Sciatic nerve (tissue), 2 donors: ENCODE measurements at places on chromosomes 7 and 10. TPM values are rescaled to one million over a fixed set of nuclear protein-coding genes. Genes with fewer than 3 reads are reported as not detected.

ANLN gene
- total RNA-seq, result 2.4 TPM

SPAG6 gene
- 0.31 TPM for total RNA-seq

DNA sequence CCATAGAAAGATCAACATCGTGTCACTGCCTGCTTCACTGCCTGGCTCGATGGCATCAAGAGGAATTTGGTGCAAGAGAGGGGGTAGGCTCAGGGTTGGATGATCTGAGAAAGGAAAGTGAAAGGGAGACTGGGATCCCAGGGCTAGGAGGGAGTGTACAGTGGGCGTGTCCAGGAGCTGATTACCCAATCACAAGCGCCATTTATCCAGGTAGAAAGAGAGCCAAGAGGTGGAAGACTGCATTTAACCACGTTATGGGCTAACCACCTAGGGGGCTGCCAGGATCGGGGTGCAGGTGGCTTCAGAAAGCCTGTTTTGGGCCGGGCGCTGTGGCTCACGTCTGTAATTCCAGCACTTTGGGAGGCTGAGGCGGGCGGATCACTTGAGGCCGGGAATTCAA lies 10.3 kb downstream of the PODXL start:
- no peak for DNase-seq

DNA sequence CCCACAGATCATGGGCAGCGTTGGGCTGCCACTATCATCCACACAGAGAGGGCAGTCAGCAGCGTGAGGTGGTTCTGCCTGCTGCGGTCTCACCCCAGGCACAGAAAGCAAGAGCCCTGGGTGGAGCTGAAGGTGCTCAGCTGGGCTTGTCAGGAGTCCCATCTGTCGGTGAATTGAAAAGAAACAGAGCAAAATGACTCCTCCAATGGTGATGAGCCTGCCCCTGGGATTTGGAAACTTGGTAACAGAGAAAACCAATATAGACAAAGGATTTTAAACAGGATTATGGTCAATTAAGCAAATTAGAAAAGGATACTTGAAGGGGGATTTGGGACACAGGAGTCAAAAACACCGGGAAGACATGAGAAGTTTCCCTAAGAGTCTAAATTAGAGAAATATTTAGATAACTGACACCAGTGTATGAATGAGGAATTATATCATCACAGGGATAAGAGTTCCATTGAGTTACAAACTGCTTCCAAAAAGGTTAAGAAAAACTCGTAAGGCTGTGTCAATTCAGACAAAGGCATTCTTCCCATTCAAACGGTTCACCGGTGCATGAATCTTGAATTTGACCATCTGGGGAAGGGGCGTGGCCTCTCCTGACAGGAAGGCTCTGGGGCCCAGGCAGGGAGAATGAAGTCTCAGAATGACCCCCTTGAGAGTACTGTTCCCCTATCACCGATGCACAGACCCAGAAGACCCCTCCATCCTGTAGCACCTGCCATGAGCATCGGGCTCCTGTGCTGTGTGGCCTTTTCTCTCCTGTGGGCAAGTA lies 70.0 kb upstream of the PRSS58 start:
- DNase-seq, result no peak

BEND7 gene
- total RNA-seq, result 28.6 TPM

DNA sequence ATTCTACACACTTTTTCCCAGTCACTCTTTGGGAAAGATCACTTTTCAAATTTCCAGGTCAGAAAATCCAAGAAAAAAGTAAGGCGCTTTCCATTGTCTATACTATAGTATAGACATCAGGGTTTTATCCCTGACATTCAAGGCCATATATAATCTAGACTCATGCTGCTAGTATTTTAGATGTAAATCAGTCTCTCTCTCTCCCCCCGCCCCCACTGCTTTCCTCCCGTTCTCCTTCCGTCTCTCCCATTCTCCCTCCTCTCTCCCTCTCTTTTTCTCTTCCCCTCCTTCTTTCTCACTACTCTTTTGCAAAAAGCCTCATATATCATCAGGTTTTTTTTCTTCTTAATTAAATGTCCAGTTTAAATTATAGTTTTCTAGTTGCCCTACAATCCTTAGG lies 154.8 kb downstream of the PHF14 start:
- DNase-seq, result no peak

DNA sequence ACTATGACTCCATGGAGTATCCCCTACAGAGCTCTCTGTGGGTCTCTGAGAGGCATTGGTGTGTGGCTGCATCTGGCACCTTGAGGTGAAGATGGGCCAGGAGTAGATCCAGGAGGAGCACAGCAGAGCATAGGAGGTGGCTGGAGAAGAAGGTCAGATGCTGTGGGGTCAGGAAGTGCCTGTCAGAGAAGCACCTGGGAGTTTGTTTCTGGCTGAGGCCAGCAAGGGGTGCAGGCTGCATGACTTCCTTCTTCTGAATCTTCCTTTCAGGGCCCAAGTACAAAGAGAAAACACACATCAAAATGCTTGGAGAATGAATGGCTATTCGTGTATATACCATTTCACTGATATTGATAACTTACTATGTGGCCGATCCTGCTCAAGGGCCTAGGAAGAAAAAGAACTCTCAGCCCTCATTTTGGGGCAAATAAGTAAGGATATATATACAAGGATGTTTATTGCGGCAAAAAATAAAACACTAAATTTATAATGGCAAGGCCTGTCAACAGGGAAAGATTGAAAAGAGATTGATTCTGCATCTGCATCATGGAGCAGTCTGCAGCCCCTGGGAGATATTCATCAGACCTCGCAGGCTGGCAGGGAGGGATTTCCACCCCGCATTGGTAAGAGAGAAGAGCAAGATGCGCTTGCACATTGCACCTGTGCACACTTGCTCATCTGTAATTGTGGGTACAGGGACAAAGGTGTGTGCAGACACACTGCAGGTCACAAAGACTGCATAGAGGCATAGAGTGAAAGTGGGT lies 39.2 kb downstream of the PTPRE start:
- DNase-seq, result no peak

GRCh38 chr7:29177963-29178600 lies 16.5 kb upstream of the CHN2 start:
- peak; percentile 65 for DNase-seq

GRCh38 chr7:88003581-88003980 lies 69.5 kb downstream of the ADAM22 start:
- no peak for DNase-seq

- no peak for DNase-seq
These were observed 75.5 kb upstream of the AGK start for GRCh38 chr7:141475679-141476078.

DNA sequence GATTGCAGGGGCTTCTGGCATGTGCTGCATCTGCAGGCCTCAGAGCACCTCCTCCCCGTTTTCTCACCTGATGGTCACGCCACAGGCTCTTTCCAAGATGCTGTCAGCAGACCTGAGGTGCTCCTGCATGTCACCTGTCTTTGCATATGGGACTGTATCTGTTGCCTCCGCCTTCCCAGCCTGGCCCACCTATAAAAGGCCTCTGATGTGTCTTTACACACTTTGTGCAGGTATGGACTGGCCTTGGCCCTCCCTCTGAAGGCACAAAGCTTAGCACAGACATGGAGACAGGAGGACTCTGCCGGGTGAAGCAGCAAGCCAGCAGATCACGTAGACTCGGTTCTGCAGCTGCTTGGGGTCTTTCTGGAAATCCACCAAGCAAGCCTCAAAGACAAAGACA lies 220.9 kb upstream of the PPP2R2D start:
- no peak for DNase-seq

DNA sequence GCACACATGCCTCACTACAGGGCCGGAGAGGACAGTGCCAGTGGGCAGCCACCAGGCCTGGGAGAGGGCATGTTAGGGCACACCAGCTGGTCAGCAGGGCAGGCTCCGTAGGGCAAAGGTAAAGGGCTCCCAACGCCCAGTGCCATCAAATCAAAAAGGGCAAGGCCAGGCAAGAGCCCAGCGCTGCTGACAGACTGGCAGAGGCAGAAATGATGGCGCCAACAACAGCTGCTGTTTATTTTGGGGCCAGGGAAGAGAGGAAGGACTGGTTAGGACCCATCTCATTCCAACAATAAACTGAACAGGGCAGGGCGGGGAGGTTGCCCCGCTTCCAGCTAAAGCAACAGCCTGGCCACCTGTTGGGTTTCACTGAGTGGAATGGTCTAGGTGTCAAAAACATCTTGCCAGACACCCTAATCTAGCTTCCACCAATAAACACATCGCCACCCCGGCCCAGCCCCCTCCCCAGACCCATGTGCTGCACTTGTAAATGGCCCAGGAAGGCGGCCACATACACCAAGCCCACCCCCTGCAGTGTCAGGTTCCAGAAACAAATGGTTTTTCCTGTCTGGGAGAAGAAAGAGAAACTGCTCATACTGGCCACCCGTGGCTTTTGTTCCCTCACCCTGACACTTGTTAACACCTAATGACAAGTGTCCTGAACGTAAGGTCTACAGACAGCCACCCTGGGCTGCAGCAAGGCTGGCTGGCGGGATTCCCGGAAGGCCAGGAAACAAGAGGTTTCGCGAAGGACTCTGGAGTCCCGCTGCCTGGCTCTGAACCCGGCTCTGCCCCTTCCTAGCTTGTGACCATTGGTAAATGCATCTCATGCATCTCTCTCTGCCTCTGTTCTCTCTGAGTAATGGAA lies 15.3 kb downstream of the SH3PXD2A start:
- DNase-seq, result peak; percentile 60

DNA sequence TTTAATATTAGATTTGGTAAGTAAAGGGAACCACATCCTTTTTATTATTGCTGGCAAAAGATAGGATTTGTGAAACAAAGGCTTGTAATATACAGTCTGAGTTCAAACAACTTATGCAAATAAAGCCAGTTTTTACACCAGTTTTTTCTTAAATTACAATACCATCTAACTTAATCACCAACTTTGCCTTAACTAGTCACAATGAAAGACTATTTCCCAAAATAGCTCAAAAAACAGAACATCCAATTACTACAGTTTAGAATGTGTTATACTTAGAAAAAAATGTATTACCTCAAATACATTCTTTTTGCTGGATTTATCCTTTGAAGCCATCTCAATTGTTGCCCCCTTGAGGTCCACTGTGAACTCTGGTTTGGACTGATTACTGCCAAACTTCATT lies 108.5 kb downstream of the ARHGAP12 start:
- no peak for DNase-seq

UROS gene
- total RNA-seq, result 30.6 TPM

DNA sequence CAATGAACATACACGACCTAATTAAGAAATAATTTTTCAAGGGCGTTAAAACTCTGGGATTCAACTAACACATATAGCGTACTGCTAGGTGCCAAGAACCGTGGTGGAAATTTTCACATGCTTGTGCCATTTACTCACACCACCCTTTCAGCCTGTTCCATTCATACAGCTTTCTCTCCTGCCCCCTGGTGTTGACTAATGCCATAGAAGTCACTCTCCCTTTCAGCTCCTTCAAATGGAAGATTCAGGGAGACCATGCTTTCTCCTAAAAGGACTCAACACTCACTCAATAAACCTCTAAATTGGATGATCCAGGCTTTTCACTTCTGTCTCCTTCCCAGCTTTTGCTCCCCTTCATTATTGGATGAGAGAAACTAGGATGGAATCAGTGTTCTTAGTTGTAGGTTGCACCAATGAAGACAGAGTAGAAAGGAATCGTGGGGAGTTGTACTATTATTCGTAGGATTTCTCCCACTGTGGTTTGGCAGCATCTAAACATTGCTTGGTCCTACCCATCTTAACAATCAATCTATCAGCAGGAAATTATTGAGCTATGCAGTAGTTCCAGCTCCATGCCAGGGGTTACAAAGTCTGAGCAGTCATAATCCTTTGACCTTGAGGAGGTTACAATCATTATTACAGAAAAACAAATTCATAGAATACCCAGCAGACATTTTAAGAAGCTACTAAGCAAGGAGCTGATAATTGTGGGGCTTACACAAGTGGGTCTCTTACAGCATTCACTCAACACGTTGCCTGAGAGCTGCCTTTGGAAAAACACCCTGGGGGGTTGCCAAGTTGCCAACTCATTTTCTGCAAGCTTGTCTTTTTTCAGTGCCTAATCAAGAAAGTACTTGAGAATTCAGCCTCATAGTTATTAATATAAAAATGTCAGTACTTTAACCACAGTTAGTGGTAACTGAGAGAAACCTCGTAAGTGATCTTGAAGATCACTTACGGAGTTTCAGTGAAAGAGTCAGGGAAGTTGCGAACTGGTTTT lies 2.8 kb upstream of the PPP1R3C start:
- DNase-seq, result peak; percentile 76

DNA sequence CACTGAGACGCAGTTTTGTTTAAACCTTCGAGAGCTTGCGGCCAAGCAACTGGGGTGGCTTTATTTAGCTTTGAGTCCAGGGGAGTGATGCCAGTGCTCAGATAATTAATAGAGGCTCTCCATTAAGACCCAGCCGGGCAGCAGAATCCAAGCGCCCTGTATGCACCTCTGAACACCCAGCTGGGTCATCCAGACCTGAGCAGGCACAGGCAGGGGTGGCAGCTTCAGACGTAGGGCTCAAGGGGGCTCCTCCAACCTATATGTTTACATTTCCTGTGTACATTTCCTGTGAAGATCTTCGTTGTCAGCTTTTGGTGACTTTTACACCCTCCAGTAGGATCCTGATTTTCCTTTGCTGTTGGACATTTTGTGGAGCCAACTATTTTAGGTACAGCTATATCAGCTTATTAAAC lies 719.5 kb downstream of the LRMDA start:
- no peak for DNase-seq

DNA sequence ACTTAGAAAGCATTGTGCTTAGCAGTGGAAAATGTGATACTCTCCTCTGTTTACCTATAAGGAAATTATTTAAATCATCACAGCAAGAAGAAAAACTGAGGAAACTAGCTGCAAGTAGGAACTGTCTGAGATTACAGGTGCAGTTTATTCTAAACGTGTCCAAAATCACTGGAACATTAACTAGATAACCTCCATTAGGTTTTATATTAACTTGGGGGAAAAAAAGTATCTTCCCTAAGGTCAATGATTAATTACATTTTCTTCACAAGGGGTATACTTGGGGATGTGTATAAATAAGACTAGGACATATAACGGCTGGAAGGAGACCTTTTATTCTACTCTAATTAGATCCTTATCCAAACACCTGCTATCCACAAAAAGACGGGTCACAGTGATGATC lies 3.7 kb downstream of the GOT1 start:
- no peak for DNase-seq

DNA sequence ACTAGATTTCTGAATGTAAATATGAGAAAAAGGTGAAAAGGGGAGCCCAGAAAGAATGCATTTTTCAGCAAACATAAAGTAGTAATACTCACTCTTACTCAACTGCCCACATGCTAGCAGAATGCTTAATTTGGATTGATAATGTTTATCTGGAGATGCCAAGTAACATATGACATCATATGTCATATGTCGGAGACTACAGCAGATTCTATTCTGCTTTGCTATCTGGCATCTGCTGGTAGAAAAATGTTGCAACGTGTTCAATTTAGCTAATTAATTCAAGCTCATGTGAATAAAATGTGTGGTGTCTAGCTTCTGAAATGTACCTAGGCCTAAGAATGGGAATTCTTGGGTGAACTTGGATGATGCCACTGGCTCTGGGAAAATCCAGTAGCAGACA lies 4.5 kb downstream of the BBIP1 start:
- DNase-seq, result no peak

- no peak for DNase-seq
These were observed 9.0 kb upstream of the ARMS2 start for GRCh38 chr10:122445469-122445868.

MYPN gene
- 0.13 TPM for total RNA-seq

LGI1 gene
- total RNA-seq, result 19.8 TPM

CDH23 gene
- total RNA-seq, result 20.1 TPM

TSPAN13 gene
- total RNA-seq, result 30.7 TPM

GRCh38 chr10:79201706-79202105 lies 132.9 kb downstream of the ZMIZ1 start:
- DNase-seq, result no peak

MSMB gene
- not detected for total RNA-seq

- DNase-seq, result no peak
These were observed 222.5 kb upstream of the PRPS1L1 start for GRCh38 chr7:18250133-18250532.

PRLHR gene
- total RNA-seq, result not detected

POP7 gene
- total RNA-seq, result 16.6 TPM
